Activated CD4-positive, alpha-beta T cell treated with anti-CD3 and anti-CD28 coated beads, Interleukin-2, amount 10 ng/mL, durations not matched to agents 24 days and 14 days (primary cell): ENCODE measurements at places on chromosomes 3 and 15. TPM values are rescaled to one million over a fixed set of nuclear protein-coding genes. Genes with fewer than 3 reads are reported as not detected.

The LARP6 gene
- total RNA-seq, result not detected in 2 replicates

The DTWD1 gene
- total RNA-seq, result 24.9 and 25.8 TPM in 2 replicates

The SLC24A5 gene
- not detected in 2 replicates for total RNA-seq

DNA sequence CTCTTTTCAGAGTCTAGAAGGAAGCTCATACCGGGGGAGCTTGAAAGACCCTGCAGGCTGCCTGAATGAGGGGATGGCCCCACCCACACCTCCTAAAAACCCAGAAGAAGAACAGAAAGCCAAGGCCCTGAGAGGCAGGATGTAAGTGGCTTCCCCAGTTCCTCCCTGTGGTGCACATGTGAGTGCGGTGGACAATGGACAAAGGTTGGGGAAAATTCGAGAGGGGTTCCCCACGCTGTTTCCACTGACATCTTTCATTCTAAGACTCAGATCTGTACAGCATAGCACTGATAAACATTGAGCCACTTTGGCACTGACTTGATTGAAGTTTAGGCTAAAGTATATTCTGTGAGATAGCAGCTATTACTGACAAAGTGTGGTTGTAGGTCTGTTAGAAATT is 79.5 kb upstream of the UMPS start:
- peak overlapping the region; percentile 6 for H3K4me3 ChIP-seq
- peaks cover 38% of the 10 kb centered on the region for H3K27me3 ChIP-seq
- peak; percentile 65 for DNase-seq
- H3K4me1 ChIP-seq, result peaks cover 13% of the 10 kb centered on the region

- DNase-seq, result no peak
- peaks cover 15% of the 10 kb centered on the region for H3K36me3 ChIP-seq
- H3K4me1 ChIP-seq, result peaks cover 36% of the 10 kb centered on the region
- no peaks in the 10 kb centered on the region for H3K27me3 ChIP-seq
- no peak overlapping the region for H3K27ac ChIP-seq
- H3K4me3 ChIP-seq, result no peak overlapping the region
Observed at GRCh38 chr15:64522226-64522823, 61.9 kb downstream of the ZNF609 start.

GRCh38 chr3:15258720-15259119 is 52.7 kb downstream of the CAPN7 start:
- no peak overlapping the region for H3K4me3 ChIP-seq
- no peaks in the 10 kb centered on the region for H3K27me3 ChIP-seq
- no peak overlapping the region for H3K27ac ChIP-seq
- peaks cover 2% of the 10 kb centered on the region for H3K4me1 ChIP-seq

The LYZL4 gene
- not detected in 2 replicates for total RNA-seq

- H3K27ac ChIP-seq, result peak overlapping the region; percentile 79
- peak overlapping the region; percentile 83 for H3K4me3 ChIP-seq
- peaks cover 48% of the 10 kb centered on the region for H3K4me1 ChIP-seq
- H3K27me3 ChIP-seq, result no peaks in the 10 kb centered on the region
- DNase-seq, result peak; percentile 88
- H3K36me3 ChIP-seq, result peaks cover 10% of the 10 kb centered on the region
Observed at GRCh38 chr15:60590935-60591495, 112.1 kb upstream of the ICE2 start.

DNA sequence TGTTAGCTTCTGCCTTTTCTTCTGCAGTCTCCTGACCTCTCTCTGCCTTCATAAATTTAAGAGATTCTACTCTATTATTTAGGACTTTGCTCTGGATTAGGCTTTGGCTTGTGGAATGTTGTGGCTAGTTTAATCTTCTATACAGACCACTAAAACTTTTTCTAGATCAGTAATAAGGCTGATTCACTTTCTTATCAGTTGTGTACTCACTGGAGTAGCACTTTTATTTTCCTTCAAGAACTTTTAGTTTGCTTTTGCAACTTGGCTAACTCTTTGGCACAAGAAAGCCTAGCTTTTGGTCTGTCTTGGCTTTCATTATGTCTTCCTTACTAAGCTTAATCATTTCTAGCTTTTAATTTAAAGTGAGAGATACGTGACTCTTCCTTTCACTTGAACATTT is 265.5 kb upstream of the TBC1D5 start:
- no peak overlapping the region for H3K27ac ChIP-seq
- H3K4me1 ChIP-seq, result no peaks in the 10 kb centered on the region
- no peak for DNase-seq
- no peak overlapping the region for H3K4me3 ChIP-seq
- no peaks in the 10 kb centered on the region for H3K36me3 ChIP-seq
- no peaks in the 10 kb centered on the region for H3K27me3 ChIP-seq

DNA sequence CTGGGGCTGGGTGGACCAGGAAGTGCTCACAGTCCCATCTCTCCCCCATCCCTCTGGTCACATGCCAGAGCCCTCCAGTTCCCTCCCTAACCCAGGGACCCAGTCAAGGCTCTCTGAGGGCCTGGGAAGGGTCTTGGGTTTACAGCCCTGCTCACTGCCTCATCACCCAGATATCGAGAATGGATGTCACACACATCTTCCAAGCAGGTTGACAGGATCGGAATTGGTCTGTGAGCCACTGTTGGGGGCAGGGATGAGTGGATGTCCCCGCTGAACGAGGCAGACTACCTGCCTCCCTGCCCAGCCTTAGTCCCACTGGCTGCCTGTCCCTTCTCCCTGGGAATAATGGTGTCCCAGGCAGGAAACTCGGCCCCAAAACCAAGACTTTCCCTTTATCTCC is 20.0 kb upstream of the GOLGA6C start:
- H3K27ac ChIP-seq, result no peak overlapping the region
- peaks cover 14% of the 10 kb centered on the region for H3K27me3 ChIP-seq
- no peaks in the 10 kb centered on the region for H3K36me3 ChIP-seq
- no peak for DNase-seq
- no peak overlapping the region for H3K4me3 ChIP-seq

DNA sequence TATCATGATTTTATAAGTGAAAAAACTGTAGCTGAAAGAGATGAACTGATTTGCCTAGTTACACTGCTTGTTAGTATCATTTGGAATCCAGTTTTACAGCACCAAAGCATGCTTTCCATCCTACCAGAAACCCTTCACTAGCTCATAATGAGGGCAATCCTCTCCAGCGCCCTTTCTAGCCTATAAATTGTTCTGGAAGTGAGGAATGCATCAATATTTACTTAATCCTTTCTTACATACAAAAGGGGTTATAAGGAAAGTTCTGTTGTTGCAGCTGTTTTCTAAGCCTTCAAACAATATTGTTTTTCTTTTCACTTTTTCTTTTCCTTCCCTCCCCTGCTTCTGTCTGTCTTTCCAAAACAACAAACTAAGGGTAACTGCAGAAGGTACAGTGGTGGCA is 11.0 kb upstream of the PCCB start:
- H3K27me3 ChIP-seq, result peaks cover 17% of the 10 kb centered on the region
- no peak overlapping the region for H3K27ac ChIP-seq
- no peaks in the 10 kb centered on the region for H3K36me3 ChIP-seq
- no peak overlapping the region for H3K4me3 ChIP-seq
- no peaks in the 10 kb centered on the region for H3K4me1 ChIP-seq
